ENCODE measurements at places on chromosomes 2 and 18.

GRCh38 chr2:71451705-71452104, 1.7 kb upstream of the DYSF start:
- no peak for DNase-seq

- DNase-seq: no peak
Observed at GRCh38 chr2:45273412-45274249, 264.4 kb upstream of the SIX2 start.

DNA sequence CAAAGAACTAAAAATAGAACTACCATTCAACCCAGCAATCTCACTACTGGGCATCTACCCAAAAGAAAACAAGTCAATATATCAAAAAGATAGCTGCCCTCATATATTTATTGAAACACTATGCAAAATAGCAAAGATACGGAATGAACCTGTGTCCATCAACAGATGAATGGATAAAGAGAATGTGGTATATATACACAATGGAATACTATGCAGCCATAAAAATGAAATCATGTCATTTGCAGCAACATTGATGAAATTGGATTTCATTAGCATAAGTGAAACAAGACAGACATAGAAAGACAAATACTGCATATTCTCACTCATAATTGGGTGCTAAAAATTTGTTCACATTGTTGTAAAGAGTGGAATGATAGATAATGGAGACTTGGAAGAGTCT, 16.2 kb upstream of the LDAH start:
- DNase-seq: no peak

DNA sequence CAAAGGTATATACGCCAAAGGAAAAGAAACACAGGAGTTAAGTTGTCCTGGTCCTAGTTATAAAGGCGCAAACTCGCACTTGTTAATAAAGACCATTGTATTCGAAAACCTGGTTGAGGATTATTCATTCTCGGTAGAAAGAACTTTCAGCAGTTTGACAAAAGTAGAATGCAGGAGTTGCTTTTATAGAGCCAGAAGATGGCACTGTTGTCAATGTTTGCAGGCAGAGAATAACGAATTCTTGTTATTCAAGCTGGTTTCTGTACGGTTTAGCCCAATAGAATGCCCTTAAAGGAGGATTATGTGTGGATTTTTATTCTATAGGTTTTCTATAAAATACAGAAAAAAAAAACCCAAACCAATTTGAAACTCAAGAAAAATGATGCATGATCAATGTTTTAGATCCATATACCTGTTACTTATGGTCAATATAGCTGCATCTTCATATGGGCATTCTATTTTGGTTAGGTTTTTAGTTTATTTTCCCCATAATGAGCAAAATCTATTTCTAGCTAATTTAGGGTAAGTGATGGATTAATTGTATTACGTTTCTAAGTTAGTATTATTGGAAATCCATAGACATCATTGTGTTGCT, 510.3 kb downstream of the PLCL1 start:
- DNase-seq: peak; percentile 84

DNA sequence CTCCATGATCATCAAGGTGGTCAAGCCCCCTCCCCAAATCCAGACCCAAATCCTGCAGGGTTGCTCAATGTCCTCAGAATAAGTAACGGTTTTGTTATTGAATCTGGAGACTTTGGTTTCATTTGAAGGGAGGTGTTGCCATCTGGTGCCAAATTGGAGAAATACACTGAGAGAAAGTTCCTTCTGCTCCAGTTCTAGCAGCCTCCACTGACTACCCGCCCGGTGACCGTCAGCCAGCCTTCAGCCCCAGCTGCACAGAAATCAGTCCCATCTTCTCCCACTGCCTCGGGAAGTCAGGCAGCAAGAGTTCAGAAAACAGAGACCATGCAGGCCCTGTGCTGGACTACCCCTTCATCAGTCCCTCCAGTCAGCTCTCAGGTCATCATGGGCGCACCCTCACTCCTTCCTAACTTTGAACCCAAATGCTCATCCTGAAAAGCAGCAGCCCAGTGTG, 38.7 kb downstream of the PKDCC start:
- DNase-seq: peak; percentile 78

GRCh38 chr2:167380094-167380493, 491.8 kb downstream of the XIRP2 start:
- no peak for DNase-seq

- no peak for DNase-seq
Observed at GRCh38 chr2:20589975-20590703, 60.8 kb downstream of the HS1BP3 start.

- peak; percentile 94 for DNase-seq
Observed at GRCh38 chr2:95207111-95207961, at the start of gene ZNF892. Gene ZNF892, plus strand, starts transcription at chr2:95207521. Its CDS starts 295 bp downstream, at chr2:95207816.

- no peak for DNase-seq
Observed at GRCh38 chr2:208139447-208139846, 6.5 kb downstream of the CRYGB start.

DNA sequence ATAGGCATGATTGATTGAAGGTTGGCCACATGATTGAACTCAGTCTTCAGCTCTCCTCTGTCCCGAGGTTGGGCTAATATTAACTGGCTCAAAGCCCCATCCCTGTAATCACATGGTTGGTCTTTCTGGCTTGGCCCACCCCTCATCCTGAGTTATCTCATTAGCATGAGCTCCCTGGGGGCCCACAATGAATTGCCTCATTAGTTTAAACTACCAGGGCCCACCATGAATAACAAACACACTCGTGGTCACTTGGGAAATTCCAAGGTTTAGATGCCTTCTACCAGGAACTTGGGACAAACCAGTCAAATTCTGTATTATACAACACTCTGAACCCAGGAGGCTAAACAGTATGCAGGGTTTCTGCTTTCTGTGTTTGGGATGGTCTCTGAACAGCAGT, 121.7 kb upstream of the B3GNT2 start:
- DNase-seq: no peak

GRCh38 chr18:44536046-44536445, 144.6 kb upstream of the SETBP1 start:
- no peak for DNase-seq

GRCh38 chr2:21939967-21940366, 816.2 kb downstream of the TDRD15 start:
- no peak for DNase-seq

DNA sequence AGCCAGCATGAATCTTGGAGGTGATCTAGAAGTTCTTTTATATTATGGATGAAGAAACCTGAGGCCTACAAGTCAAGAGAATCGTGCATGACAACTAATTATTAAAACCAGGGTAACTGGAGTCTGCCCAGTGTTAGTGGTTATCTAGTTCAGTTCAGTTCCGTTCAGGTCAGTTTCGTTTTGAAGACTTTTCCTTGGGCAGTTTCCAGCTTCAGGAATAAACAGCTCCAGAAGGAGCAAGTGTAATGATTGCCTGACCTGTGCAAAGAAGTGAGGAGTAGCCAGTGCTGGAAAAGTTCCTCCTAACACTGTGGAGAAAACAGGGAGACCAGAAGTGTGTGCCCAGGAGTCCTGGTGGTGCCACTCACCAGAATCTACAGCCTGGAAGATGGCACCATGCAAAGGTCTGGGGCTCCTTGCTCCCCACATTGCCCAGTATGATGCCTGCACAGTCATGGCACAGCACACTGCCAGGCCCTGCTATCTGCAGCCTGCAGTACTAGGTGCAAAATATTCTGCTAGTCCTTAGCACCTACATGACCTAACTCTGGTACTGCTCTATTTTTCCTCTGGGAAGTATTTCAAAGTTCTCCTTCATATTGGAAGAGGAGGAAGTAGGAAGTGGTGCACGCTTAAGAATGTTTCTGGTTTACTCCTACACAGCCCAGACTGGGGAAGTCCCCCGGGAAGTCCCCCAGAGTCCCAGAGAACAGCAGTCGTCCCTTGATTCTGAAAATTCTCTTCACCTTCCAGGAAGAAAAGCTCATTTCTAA, 65.8 kb downstream of the SUMO1 start:
- DNase-seq: no peak

DNA sequence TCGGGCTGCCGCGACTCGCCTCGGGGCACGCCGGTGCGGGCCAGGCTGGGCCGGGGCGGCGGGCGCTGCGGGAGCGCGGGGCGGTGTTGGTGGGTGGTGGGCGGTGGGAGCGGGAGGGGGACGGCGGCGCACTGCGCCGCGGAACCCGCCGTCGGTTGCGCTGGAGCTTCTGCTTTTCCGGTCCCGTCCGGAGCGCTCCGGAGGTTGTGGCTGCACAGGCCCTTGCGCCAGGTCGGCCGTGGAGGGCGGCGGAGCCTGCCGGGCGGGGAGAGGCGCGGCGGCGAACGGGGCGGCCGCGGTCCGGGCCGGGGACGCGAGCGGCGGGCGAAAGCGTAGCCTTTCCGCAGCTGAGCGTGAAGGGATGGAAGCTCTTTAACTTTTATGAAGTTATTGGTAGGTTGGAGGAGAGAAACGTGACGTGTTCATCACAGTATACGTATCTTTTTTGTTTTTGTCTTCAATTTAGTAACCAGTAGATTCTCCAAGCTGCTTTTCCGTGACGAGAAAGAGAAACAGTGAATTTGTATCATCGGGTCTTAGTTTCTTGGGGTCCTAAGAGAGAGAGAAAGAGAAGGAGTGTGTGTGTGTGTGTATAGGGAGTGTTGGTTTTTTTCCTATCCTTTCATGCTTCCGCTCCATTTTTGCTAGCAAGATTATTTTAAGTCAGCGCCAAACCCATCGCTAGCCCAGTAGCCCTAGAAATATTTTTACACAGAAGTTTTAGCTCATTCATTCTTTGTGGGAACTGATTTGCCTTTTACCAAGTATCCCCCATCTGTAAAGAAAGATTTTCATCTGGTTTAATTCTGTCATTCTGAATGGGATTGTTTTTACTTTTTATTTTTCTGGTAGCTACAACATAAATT, 535 bp downstream of the ATG4B start:
- peak; percentile 53 for DNase-seq

DNA sequence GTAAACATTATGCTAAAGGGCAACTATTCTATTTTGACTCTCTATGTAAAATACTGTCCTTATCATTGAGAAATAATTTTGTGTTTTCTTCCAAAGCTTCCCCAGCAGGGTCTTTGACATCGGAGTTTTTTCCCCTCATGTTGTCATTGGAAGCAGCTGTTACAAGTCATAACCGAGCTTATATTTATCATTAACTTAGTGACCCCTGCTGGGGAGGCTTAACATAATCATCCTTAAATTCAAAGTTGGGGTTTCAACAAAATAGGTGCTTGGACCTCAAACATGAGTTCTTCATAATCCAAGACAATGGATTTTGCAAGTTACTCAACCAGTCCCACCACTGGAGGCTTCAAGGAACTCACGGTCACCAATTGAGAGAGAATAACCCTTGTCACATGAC, 330.9 kb downstream of the DCC start:
- peak; percentile 44 for DNase-seq

DNA sequence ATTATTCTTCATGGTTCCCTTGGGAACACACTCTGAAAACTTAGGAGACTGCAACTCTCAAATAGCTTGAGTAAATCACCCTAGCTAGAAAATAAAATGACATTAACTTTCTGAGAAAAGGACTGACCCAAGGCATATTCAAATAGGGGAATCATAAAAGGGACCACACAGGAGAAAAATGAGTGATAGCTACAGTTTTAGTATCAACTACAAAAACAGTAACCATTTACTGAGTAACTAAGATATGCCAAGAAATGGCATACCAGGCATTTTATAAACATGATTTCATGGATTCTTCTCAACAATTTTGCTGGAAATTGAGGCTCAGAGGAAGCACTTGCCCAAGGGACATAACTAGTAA, 84.5 kb downstream of the AFF3 start:
- no peak for DNase-seq

DNA sequence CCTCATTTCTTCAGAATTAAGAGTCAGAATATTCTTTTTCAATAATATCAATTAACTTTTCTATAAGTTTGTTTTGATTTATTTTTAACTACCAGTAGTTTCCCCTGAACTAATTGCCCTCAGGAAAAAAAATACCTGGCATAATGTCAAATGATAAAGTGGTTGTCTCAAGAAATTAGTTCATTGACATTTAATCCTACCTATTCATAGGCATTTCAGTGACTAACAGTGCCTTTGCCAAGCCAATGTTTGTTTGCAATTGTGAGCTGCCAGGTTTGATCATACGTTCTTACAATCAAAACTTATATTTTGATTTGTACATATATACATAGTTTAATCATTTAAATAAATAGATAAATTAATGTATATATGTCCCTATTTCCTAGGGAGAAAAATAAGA, 267.3 kb upstream of the MC4R start:
- no peak for DNase-seq

DNA sequence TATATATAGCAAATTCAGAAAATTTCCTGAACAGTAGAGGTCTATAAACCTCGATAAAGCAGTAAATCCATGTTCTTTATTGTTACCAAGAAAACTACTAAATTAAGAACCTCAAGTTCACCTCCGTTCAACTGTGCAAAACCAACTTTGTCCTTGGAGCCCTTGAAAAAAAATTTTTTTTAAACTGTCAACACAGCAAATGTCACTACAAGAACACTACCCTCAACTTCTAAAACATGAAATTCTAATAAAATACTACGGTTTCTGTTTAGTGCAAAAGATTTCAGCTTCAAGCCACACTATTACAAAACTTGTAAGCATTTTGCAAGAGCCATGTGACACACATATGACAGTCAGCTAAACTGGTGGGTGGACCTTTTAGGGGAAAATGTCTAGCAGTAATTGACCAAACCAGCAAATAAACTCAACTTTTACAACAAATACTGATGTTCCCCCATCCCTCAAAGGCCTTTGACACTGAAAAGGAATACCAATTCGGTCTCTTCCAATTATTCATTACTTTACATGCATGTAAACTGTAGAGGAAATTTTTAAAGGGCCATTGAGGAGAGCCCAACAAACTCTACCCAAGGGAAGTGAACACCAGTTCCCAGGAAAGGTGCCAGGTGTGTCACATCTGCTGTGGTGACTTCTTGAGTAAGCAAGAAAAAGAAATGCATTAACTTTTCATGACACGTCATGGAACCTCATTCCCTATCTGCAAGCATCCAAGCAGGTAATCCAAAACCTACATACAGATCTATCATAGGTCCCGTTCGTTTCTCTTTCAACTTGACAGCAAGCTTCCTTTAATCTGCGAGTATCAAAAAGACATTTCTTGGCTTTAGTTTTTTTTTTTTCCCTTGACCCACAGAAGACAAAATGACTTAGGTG, 1.4 kb downstream of the RAB1A start:
- DNase-seq: peak; percentile 27

DNA sequence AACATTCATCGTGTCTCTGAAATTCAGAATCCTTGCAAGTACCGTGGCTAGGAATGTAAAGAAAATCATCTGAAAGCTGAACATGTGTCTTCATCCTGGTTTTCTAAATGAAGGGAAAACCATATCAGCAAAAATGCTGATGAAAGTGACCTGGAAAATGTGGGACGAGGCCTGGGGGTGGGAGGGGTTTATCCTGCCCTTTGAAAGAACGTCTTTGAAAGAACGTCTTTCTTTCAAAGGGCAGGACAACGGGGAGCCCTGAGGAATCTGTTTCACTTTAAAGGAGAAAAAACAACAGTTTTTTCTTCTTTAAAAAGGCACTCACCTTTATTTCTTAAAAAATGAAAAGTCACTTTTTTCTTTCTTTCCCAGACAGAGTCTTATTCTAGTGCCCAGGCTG, 185.2 kb downstream of the ALPK2 start:
- DNase-seq: no peak

GRCh38 chr18:23584019-23584983, 2.0 kb downstream of the NPC1 start:
- no peak for DNase-seq

DNA sequence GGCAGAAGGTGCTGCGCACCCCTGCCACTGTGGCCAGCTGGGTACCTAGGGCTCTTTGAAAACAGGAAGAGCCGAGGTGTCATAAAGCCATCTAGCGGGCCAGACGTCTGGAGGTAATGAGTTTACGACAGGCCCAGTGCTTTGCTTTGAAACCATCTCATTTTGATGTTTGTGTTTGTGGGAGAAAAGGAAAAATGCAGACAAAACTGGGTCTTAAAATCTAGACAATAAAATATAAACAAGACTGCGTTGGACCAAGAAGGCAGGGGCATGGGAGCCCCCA, 3.2 kb downstream of the HOXD9 start:
- no peak for DNase-seq

All from OCI-M1 (cell line).